ENCODE measurements at places on chromosomes 2 and 18. TPM values are rescaled to one million over a fixed set of nuclear protein-coding genes. Genes with fewer than 3 reads are reported as not detected.

- no peak for DNase-seq
Measured at GRCh38 chr2:135208016-135208415, 155.9 kb downstream of the RAB3GAP1 start.

DNA sequence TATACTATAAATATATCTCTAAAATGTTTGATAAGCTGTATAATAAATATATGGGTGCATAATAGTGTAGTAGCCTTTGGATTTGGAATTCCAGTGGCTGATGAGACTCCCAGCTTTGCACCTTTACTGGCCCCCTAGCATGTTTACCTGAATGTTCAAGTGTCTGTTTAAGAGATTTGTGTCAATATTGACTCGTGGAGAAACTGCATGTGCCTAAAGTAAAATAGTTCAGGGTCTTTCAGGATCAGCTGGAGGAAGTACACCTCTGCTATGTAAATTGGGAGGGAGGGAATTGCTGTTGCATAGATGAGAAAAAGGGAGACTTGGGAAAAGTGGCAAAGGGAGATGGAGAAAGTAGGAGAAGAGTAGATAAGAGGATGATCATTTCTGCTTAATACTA, 23.9 kb downstream of the ME2 start:
- no peak for DNase-seq

DNA sequence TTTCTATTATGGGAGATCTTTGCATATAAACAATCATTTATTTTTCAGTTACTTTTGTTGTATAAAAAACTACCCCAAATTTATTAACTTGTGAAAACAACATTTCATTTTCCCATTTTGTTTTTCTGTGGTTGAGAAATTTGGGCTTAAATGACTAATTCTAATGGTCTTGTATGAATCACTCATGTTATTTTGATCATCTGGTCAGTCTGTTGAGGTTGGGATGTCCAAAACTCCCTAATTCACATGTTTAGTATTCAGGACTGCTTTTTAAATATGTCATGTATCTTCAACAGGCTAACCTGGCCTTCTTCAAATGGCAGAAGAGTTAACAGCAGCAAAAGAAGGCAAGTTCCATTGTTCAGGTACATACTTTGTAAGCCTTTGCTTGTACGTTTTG, 788.1 kb downstream of the TRIB2 start:
- DNase-seq: no peak

GRCh38 chr2:99490623-99491461, 1.0 kb upstream of the REV1 start:
- no peak for DNase-seq

DNA sequence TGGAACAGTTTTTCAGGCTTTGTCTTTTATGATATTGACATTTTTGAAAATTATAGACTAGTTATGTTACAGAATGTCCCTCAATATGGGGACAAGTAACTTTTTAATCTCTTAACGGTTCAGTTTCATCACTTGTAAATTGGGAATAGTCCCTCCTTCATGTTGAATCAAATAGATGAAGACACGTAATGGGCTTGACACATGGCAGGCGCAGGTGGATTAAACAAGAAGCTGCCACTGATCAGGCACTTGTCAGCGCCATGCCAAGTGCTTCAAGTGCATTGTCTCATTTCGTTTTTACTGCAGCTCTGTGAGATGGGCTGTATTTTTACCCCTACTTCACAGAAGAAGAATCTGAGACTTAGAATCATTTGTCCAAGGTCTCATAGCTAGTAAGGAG, 9.5 kb upstream of the SMAD4 start:
- DNase-seq: no peak

DNA sequence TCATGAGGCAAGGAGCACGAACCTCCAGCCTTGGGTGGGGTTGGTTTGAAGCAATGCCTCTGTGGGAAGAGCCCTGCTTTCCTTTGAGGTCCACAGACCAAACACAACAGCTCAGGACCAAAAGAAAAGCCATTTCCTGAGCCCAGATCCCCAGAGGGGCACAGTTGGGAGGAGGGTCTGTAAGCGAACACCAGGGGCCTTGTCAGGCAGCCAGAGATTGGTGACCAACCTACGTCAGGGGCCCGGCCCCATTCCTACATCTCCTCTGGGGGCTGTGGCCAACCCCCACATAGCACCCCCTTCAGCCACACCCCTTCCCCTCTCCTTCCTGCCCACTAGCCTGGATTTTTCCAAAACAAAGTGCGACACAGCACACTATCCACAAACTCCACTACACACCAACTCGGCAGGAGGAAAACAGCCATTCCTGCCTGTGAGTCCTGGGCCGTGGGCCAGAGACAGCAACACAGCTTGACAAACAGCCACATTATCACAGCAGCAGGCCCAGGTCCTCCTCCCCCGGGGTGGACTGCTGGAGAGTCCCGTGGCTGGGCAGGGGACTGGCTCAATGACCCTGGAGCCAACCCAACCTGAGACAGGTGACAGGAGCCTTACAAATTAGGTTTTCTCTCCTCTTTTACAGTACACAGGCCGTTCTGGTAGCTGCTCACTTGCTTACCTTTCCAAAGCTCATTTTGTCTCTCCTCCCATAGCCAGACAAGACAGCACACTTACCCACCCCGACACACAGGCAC, 98.8 kb downstream of the TNS1 start:
- DNase-seq: no peak

The C2orf81 gene
- 1.6 TPM for total RNA-seq
